ENCODE measurements at places on chromosomes 1 and 21. TPM values are rescaled to one million over a fixed set of nuclear protein-coding genes. Genes with fewer than 3 reads are reported as not detected.

The CTSE gene
- total RNA-seq: not detected

The KCNN3 gene
- 0.07 TPM for total RNA-seq

The PTPRC gene
- total RNA-seq: 773 TPM

The PADI2 gene
- not detected for total RNA-seq

The HSD3B1 gene
- not detected for total RNA-seq

The S100A9 gene
- 3.9 TPM for total RNA-seq

The TMEM269 gene
- 0.32 TPM for total RNA-seq

The GUCA2A gene
- total RNA-seq: not detected

The ZBTB7B gene
- total RNA-seq: 173 TPM

The ILDR2 gene
- 8.4 TPM for total RNA-seq

The PPIAL4G gene
- total RNA-seq: 1.0 TPM

The TEX38 gene
- 0.34 TPM for total RNA-seq

The FNBP1L gene
- 0.10 TPM for total RNA-seq

The PLEKHN1 gene
- total RNA-seq: 2.4 TPM

The SNAPIN gene
- total RNA-seq: 36.2 TPM

The TEDDM1 gene
- total RNA-seq: not detected

The PTGFR gene
- not detected for total RNA-seq

The COL11A1 gene
- total RNA-seq: not detected

The SPRR2E gene
- total RNA-seq: not detected

The OR2T11 gene
- total RNA-seq: not detected

The PTPN22 gene
- total RNA-seq: 73.5 TPM

The NAV1 gene
- total RNA-seq: 2.2 TPM

The SMG5 gene
- total RNA-seq: 70.6 TPM

The MYBPHL gene
- not detected for total RNA-seq

The PRMT2 gene
- total RNA-seq: 121 TPM

The RGS18 gene
- total RNA-seq: 0.20 TPM

The FAM72C gene
- total RNA-seq: 11.0 TPM

The SPRR4 gene
- total RNA-seq: not detected

The TNFRSF1B gene
- 315 TPM for total RNA-seq

The SAMSN1 gene
- 140 TPM for total RNA-seq

The LEFTY1 gene
- not detected for total RNA-seq

The IFNLR1 gene
- total RNA-seq: 1.6 TPM

The SERTAD4 gene
- not detected for total RNA-seq

The S100A1 gene
- total RNA-seq: not detected

The C1orf116 gene
- not detected for total RNA-seq

The ATAD3C gene
- 0.56 TPM for total RNA-seq

The PDXK gene
- total RNA-seq: 102 TPM

The SOX13 gene
- 0.12 TPM for total RNA-seq

The DARS2 gene
- total RNA-seq: 26.3 TPM

The LAD1 gene
- total RNA-seq: not detected

The ETV3L gene
- not detected for total RNA-seq

The CDC73 gene
- 68.7 TPM for total RNA-seq

The NBPF3 gene
- total RNA-seq: 4.4 TPM

The RUNX3 gene
- total RNA-seq: 186 TPM

The NSL1 gene
- 40.9 TPM for total RNA-seq

The PKLR gene
- not detected for total RNA-seq

The GBP4 gene
- total RNA-seq: 147 TPM

The ENSA gene
- 205 TPM for total RNA-seq

The SPRR3 gene
- total RNA-seq: not detected

The OR2T34 gene
- not detected for total RNA-seq

The MGST3 gene
- 49.5 TPM for total RNA-seq

The TACSTD2 gene
- total RNA-seq: not detected

The CHAF1B gene
- 18.6 TPM for total RNA-seq

The C4BPB gene
- total RNA-seq: 15.6 TPM

The SLAMF1 gene
- 126 TPM for total RNA-seq

The TSPEAR gene
- total RNA-seq: not detected

All from T-helper 1 cell treated with Interleukin-12 subunit alpha and Interleukin-12 subunit beta and Interleukin-4 antibody, amounts not matched to agents 30 ng/mL and 1 ng/mL, for 36 hours (primary cell).